CD4-positive, alpha-beta memory T cell (primary cell): ENCODE measurements at places on chromosomes 6 and 20.

- no peaks in the 10 kb centered on the region for H3K27me3 ChIP-seq
- no peak overlapping the region for H3K4me3 ChIP-seq
- no peaks in the 10 kb centered on the region for H3K4me1 ChIP-seq
These were observed 32.6 kb downstream of the MOCS1 start for GRCh38 chr6:39901670-39902069.

DNA sequence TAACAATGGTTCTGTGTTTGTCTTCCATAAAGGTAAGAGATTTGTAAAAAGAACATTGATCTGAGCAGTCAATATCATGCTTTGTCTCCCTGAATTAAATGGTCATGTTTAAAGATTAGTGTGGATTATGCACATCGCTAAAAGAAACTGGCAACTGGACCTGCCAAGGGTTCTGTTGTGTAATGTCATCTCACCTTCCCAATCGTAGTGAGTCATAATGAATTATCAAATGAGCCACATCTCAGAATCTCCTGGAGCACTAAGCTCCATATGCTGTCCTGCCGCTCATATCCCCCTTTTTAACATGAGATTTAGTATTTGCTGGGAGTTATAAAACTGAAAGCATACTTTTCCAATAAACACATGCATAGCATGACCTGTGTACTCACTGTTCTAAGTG lies 187.0 kb upstream of the OPRM1 start:
- H3K27me3 ChIP-seq, result no peaks in the 10 kb centered on the region
- H3K4me1 ChIP-seq, result no peaks in the 10 kb centered on the region
- no peaks in the 10 kb centered on the region for H3K36me3 ChIP-seq
- no peak overlapping the region for H3K4me3 ChIP-seq
- DNase-seq, result no peak

DNA sequence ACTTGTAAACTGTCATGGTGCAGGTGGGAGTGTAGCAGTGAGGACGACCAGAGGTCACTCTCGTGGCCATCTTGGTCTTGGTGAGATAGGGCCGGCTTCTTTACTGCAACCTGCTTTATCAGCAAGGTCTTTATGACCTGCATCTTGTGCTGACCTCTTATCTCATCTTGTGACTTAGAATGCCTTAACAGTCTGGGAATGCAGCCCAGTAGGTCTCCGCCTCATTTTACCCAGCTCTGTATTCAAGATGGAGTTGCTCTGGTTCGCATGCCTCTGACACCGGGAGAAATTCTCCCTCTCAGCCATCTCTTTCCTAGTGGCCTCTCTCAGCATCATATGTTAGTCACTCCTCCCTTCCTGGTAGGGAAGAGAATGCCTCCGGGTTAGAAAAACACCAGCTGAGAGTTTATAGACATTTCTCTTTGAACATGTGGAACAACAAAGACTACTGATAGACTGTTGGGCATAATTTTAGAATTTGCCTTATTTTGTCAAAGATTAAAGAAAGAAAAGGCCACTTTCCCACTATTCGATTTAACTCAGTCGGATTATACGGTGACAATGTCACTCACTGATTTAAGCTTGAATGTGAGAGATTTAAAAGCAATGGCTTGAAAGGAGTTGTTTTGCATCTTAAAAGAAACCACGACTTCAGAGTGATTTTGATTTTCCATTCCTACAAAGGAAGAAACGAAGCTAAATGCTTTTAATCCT lies 67.9 kb upstream of the SNX9 start:
- peaks cover 26% of the 10 kb centered on the region for H3K4me1 ChIP-seq
- H3K27ac ChIP-seq, result no peak overlapping the region
- peaks cover 5% of the 10 kb centered on the region for H3K27me3 ChIP-seq

DNA sequence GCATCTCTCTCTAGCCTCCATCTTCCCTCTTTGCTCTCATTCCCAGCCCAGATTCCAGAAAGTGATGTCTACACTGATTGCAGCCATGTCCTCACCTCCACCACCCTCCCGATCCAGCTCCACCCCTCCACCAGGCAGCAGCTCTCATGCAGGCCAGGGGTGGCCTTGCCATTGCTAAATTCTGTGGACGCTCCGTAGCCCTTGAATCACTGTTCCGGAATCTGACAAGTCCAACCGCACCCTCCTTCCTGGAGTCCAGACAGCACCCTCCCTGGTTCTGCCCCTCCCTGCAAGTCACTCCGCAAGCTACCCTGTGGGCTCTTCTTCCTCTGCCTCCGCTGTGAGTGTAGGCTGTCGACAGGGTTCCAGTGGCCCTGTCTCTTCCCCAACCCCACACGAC lies 26.2 kb downstream of the TNXB start:
- no peak for DNase-seq
- no peaks in the 10 kb centered on the region for H3K4me1 ChIP-seq
- H3K4me3 ChIP-seq, result no peak overlapping the region
- H3K27ac ChIP-seq, result no peak overlapping the region

DNA sequence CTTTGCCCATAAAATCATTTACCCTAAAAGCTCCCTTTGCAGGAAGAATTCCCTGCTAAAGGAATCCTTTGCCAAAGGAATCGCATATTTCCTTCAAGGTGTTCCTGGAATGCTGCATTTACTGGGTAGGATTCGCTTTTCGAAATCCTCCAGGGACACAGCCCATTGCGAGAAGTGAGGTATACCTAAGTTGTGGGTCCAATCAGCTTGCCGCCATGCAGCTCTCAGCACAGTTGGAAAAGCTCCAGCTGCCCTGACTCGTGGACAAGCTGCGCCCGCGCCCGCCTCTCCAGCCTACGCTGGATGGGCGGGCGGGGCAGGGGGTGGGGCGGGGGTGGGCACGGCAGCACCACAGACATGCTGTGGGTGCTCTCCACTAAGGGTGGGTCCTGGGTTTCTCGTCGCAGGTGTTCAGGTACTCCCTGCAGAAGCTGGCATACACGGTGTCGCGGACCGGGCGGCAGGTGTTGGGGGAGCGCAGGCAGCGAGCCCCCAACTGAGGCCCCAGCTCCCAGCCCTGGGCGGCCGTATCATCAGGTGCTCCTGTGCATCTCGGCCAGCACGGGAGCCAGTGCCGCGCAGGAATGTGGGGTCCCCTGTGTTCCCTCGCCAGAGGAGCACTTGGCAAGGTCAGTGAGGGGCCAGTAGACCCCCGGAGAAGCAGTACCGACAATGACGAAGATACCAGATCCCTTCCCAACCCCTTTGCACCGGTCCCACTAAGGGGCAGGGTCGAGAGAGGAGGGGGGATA lies 1.4 kb downstream of the NNAT start:
- no peaks in the 10 kb centered on the region for H3K36me3 ChIP-seq
- no peak overlapping the region for H3K4me3 ChIP-seq
- H3K4me1 ChIP-seq, result peaks cover 36% of the 10 kb centered on the region

DNA sequence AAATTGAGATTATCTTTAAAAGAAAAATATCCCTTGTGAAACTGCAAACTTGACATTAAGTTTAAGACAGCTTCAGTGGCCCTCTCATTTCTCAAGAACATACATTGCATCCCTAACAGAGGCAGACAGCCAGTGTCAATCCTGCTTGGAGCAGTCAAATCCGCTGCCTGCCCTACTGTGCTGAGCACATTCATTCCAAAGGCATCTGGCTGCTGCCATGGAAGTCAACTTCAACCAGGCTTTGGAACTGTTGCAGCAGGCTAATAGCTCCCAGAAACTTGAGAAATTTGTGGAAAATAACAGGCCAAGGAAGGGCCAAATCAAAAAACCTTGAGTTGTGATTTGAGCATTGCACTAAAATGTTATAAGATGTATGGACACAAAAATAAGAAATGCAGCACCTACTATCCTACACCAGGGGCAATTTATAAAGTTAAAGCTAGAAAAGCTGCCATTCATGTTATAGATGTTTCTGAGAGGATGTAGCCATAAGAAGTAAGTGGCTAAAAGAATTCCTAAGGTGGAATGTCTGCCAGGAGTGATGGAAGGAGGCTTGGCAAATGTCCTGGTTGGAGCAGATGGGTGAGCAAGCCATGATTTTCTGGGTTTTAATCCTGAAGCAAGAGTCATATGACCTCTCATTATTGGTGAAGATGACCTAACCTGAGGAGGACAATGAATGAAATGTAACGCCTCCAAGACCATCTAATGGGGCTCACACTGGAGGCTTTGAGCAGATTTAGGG lies 31.4 kb upstream of the HAO1 start:
- no peak for DNase-seq
- H3K36me3 ChIP-seq, result no peaks in the 10 kb centered on the region
- no peak overlapping the region for H3K27ac ChIP-seq
- no peak overlapping the region for H3K4me3 ChIP-seq
- H3K4me1 ChIP-seq, result no peaks in the 10 kb centered on the region

DNA sequence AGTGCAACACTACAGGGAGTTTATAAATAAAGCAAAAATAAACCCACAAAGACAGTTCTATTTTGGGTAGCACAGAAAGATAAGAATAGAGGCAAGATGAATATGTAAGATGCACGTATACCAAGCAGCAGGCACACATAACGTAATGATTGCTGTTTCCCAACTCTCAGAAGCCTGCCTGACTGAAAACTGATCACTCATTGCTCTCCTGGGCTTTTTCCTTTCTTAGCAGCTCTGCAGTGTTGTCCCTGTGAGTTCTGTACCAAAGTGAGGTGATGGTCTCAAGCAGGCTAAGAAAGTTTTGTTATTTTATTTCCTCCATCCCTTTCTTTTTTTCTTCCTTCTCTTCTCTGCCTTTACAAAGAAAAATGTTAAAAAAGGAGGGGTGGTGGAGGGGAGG lies 522.0 kb upstream of the MAN1A1 start:
- no peaks in the 10 kb centered on the region for H3K27me3 ChIP-seq
- no peak for DNase-seq
- no peaks in the 10 kb centered on the region for H3K4me1 ChIP-seq
- H3K4me3 ChIP-seq, result no peak overlapping the region

DNA sequence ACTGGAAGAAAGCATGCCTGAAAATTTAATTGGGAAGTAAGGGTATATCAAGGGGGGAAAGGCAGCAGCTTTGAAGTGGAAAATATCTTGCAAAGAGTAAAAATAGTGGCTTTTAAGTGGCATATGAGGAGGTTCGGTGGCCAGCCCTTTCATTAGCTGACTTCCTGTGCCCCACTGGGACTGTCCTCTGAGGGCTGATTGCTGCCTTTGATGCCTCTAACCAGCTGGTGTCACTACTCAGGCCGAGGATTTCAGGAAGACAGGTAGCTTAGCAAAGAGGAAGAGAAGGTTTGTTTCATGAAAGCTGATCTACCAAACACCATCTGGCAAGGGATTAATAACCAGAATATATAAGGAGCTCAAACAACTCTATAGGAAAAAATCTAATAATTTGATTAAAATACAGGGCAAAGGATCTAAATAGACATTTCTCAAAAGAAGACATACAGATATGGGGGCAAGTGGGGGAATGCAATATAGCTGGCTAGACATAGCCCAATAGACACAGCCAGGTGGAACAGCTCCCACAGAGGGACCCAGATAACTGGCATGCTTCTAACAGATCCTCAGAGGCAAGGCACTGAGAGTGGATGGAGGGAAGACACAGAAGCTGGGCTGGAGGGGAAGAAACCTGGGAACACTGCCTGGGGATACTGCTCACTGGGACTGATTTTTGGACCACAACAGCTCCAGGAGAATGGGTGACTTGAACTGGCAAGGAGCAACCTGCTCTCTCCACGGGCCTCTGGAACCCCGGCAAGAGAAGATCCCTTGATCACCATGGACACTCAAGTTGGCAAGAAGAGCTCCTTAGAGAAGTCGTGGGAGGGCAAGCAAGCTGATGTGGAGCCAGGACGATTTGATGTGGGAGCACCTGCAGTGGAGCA lies 33.2 kb downstream of the CCN2 start:
- H3K27me3 ChIP-seq, result no peaks in the 10 kb centered on the region
- no peak for DNase-seq
- H3K27ac ChIP-seq, result no peak overlapping the region
- no peak overlapping the region for H3K4me3 ChIP-seq
- no peaks in the 10 kb centered on the region for H3K36me3 ChIP-seq
- no peaks in the 10 kb centered on the region for H3K4me1 ChIP-seq

DNA sequence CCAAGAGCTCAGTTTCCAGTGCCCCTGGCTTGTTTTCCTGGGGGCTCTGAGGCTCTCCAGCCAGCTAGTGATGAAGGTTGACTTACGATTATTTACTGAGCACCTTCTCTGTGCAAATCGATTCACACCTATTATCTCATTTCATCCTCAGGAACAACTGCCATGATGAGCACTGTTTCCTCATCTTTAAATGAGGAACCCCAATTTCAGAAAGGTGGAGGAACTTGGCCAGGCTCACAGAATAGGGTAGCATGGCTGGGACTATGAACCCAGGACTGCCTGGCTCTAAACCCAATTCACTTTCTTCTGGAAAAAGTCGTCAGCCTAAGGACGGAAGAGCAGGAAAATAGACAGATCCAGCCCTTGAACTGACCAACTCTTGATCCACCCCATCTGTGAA lies 3.5 kb upstream of the BPI start:
- no peaks in the 10 kb centered on the region for H3K36me3 ChIP-seq
- H3K27ac ChIP-seq, result no peak overlapping the region
- H3K4me1 ChIP-seq, result peaks cover 11% of the 10 kb centered on the region
- H3K4me3 ChIP-seq, result no peak overlapping the region
- H3K27me3 ChIP-seq, result peaks cover 13% of the 10 kb centered on the region

GRCh38 chr6:69624944-69625343 lies 171.9 kb downstream of the LMBRD1 start:
- no peak overlapping the region for H3K4me3 ChIP-seq
- H3K27ac ChIP-seq, result no peak overlapping the region
- H3K27me3 ChIP-seq, result no peaks in the 10 kb centered on the region
- no peak for DNase-seq
- no peaks in the 10 kb centered on the region for H3K36me3 ChIP-seq

DNA sequence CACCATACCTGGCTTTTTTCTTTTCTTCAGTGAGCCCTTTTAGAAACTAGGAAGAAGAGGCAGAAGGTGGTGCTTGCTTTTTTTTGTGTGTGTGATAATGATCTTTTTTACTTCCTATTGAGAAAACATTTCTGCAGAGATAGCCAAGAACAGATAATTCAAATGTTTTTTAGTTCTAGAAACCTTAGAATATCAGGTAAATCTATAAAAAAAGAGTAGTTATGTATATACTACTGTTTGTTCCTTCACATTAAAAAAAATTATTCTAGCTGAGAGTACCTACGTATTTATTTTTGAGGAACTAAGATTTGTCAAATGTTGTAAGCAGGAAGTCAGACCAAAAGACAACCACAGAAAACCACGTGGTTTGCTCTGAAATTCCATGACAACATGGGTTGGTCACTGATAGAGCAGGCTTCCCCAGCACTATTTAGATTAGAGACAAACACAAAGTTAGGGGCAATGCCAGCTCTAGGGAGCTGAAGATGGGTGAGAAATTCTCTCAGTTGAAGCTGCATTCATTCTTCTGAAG lies 12.8 kb downstream of the STK4 start:
- peak overlapping the region; percentile 84 for H3K27ac ChIP-seq
- peak overlapping the region; percentile 33 for H3K4me3 ChIP-seq
- peak; percentile 88 for DNase-seq
- no peaks in the 10 kb centered on the region for H3K27me3 ChIP-seq

DNA sequence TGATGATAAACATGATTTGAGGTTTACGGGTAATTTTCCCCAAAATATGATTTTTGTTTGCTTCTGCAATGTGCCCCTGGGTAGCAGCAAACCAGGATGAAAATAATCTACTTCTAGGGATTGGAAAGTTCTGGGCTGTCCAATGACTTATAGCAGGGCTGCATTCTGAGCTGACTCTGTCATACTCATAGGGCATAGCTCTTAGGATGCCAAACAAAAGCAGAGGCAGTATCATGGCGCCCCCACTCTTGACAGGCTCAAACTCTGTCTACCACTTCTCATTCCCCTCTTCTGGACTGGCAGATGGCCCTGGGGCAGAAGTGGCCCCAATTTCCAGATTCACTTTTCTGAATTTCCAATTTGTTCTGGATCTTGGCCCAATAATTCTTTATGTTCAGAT lies 10.3 kb downstream of the SERPINB1 start:
- H3K36me3 ChIP-seq, result peaks cover 37% of the 10 kb centered on the region
- H3K4me1 ChIP-seq, result peaks cover 4% of the 10 kb centered on the region
- no peak for DNase-seq
- H3K27ac ChIP-seq, result no peak overlapping the region
- no peak overlapping the region for H3K4me3 ChIP-seq
